Fibroblast of the conjunctiva (primary cell): ENCODE measurements at places on chromosomes 13 and 19.
A peak's percentile ranks its signal among the peaks of the same experiment; 100 is the strongest.

- no peak for DNase-seq
Observed at GRCh38 chr13:69485991-69486592, 621.5 kb upstream of the ATXN8OS start.

DNA sequence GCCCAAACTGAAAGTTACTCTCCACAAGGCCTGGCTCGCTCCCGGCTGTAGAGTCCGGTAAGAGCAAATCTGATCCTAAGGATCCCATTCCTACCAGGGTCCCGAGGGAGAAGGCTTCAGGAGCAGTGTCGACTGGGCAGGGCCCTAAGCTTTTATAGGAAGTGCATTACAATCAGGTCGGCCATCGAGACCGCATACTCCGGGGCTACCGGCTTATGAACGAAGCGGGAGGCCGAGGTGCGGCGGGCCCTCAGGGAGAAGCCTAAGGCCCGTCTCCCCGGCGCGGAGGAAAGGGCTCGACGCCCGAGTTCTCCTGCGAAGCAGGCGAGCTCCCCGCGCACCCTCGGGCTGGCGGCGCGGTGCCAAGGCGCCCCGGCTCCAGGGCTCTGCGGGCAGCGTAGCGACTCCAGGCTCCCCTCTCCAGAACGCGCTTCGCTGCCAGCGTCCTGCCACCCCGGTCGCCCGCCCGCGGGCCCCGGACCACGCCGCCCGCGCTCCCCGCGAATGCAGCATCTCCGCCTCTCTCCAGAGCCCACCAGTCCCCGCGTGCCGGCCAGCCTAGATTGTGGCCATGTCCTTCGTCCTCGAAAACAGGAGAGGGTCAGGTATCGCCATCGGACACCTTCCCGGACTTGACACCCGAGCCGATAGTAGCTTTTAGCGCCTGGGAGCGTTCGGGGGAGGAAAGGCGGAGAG, 1.4 kb downstream of the EFNB2 start:
- DNase-seq, result no peak

GRCh38 chr13:67062160-67062559, 168.0 kb downstream of the PCDH9 start:
- DNase-seq, result no peak

DNA sequence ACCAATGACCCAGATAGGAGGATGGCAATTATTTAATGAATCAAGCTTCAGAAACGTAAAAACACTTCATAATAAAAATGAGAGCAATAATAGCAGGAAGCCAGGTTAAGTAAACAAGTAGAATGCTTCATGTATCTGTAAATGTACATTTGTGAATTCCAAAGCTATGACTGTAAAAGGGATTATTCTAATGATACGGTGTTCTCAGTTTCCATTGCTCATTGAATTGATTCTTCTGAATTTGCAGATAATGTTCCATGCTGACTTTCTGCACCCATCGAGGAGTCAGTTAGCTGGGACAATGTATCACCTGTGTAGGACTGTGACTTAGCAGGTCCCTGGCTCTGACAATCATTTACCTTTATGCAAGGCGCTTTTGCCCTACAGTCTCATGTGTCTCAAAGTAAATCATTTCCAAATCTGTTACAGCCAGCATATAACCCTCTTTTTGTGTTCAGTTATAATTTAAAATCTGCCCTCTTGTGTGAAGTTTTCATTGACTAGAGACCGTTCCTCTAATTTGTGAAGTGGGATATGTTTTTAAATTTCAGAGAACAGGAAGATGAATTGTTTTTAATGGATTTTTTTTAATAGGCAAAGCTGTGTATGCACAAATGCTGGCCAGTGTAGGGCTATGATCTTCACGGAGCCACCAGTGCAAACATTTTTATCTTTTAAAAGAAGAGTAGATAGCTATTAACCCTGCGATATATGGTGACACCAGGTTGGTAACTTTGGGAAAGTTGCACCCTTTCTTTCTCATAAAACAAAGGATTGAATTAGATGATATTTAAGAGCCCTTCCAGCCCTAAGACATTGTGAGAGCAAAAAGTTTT, 267.1 kb downstream of the KLF5 start:
- no peak for DNase-seq

DNA sequence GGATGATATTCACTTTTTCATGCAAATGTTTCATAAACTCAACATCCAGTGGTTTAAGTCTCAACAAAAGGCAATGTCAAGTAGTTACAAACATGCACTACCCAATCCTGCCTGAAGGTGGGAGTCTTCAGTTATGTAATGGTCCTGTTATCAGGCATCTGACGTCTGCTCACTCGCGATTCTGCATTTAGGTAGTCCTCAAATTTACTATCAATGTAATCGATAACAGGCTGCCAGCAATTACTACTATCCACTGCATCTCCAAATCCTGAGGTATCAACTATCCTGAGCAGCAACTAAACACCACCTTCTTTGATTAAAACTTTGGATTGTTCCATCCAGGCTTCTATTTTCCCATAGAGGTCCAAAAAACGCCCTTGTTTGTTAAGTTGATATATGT, 51.2 kb downstream of the NLRP12 start:
- peak; percentile 31 for DNase-seq

DNA sequence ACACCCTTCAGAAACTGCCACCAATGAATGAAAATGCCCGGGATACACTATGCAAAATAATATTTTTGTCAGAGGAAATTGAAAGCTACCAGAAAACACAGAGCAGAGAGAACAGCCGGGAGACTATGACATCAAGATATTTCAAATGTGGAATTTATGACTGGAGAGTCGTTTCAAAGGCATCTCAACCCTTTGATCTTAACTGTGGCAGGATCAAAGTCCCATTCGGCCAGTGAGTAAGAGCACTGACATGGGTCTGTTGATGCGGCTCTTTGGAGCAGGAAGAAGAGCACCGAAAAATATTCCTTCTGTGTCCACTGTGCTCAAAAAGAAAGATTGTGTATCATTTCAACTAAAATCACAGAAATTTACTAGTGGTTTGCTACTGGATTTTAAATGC, 201.9 kb downstream of the RFC3 start:
- no peak for DNase-seq

DNA sequence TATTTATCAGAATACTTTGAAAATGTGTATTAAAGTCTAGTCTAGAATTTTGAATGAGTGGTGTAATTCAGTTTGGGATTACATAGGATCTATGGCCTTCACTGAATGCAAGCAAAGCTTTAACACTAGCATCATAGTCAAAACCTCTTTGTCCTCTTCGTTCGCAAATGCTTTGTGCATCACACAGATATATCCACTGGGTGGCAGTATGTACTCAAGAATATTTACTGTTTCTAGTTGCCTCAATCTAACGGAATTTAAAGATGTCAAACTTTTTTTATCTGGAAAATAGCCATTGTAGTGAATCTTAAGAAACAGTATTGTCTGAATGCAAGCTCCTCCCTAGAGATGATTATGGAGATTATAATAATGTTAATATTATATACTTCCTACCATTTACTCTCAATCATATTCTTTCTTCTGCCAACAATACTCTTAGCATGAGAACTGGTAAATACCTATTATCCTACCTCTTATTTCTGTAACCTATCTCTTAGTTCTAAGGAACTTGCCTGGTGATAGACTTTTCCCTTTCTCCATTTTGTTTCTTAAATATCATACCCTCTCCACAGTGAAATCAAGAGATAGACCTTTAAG, 25.8 kb downstream of the LACC1 start:
- peak; percentile 55 for DNase-seq

DNA sequence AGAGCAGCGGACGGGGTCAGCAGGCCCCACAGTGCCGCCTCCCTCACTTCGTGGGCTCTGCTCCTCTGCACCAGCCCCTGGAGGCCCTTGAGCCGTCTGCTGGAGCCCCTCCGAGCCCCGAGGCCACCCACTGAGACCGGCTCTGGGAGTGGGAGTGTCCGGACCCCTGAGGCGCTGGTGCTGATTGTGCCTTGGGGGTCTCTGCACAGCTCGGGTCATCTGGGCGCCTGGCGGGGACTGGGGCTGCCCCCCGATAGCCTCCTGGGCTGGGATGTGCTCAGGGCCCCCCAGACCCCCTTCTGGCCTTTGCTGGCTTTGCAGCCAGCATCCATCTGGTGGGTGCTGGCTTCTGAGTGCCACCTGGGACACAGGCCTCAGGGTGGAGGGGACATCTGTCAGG, 15.4 kb downstream of the CBARP start:
- no peak for DNase-seq

DNA sequence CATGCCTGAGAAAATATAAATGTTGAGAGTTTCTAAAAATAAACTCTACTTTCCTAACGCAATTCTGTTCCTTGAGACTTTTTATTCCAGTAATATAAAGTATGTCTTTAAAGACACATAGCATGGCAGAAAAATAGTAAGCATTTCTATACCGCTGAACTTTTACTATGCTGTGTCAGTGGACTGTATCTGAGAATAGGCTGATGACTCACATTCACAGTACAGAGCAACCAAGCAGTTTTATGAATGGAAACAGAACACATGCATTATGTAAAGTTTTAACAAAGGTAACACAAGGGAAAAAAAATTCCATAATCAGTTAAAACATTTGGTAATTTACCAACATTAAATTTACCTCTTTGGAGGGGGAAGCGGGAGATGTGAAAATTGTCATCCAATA, 38.4 kb downstream of the ZDHHC20 start:
- DNase-seq, result no peak

- no peak for DNase-seq
Observed at GRCh38 chr19:2711172-2711874, 8.8 kb upstream of the GNG7 start.

GRCh38 chr13:31209841-31210210, 10.1 kb downstream of the B3GLCT start:
- DNase-seq, result no peak

DNA sequence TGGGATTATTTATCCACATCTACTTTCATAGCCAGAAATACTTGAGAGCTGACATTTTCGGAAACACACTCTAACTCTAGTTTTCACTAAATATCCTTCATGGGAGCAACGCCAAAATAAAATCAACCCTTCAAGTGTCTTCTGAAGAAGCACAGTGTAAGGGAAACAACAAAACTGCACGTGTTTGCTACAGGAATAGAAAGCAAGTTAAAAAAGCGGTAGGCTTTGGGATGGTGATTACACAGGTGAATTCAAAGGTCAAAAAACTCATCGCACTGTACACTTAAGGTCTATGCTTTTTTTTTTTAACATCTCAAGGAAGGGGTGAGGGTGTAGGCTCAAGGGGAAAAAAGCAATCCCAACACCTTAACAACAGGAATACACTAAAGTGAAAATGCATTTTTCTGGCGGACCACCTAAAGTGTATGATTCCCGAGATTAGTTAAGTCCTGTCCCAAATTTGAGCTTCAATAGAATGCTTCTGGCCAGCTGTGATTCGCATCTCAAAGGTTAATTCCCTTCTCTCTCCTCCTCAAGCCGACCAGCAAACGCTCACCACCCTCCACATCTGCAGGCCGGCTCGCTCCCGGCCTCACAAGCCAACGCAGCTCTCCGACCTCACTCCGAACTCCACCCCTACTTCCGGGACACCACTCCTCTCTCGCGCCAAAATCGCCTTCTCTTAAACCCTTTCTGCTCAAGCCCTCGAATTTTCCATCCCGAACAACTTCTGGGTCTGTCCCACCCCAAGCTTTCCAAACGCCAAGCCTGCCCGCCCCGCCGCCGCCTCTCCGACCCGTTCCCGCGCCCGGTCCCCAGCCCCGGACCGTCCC, 1.1 kb downstream of the ARGLU1 start:
- DNase-seq, result peak; percentile 29

GRCh38 chr13:110627351-110627750, 12.0 kb downstream of the NAXD start:
- DNase-seq, result no peak

DNA sequence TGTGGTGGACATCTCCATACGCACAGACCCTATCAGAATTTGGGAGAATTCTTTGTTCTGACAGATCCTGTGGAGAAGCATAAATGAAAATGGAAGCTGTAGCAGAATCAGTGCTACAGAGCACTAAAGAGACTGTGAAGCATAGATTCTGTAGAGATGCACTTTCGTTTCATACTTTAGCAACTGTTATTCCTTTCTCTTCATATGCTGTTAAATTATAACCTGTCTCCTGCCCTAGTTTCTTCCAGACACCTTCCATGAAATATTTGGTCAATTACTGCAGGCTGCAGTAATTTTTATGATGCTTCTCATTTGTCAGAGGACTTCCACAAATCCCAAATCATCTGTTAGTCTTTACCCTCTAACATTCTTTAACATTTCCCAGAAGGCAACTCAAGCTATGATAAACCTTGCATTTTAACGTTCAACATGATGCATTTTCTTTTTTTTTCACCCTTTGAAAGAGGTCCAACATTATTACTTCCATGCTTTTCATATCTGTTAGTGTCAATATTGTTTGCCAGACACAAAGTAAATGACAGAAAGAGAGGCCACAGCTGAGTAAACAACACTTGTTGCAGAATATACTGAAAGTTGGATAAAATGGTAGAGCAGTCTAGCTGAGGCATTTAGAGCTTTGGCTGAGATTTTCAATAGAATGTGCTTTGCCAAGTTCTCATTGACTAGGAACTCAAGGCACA, 412.7 kb downstream of the LMO7 start:
- no peak for DNase-seq

GRCh38 chr13:48126944-48127830, 32.3 kb upstream of the MED4 start:
- peak; percentile 48 for DNase-seq

DNA sequence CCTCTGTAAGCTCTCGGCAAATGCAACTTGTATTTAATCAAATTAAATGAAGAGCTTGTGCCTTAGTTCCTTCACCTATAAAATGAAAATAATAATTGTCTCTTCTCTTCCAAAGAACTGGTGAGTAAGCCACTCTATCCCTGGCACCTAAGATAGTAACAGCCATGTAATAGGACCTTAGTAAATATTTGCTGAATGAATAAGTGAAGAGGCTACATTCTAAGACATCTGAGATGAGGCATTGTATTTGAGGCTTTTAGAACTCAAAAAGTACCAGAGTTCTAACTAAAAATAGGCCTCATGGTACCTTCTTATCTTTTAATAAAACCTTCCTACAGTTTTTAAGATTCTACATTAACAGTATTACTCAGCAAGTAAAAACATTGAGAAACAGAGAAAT, 17.3 kb upstream of the DCLK1 start:
- DNase-seq, result no peak

- no peak for DNase-seq
Observed at GRCh38 chr19:10516671-10517286, 468 bp downstream of the S1PR5 start.

DNA sequence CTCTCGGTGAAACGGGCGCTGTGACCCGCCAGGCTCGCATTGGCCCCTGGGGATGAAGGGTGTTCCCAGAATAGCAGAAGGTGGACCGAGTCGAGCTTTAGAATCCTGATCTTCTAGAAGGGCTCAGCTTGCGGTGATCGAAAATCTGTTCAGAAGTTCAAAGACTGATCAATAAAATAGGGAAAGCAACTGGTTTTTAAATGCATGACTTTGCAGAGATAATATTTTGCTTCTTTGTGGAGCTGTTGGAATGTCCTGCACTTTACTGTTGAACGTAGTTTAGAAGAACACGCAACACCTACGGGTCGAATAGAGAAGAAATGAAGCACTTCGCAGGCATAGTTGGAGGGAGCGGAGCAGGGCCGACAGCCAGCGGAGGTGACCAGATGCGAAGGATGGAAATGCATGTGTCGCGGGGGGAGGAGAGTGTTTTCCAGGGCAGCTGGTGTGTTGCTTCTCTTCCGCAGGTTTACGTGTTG, 766 bp downstream of the CEBPG start:
- DNase-seq, result no peak

GRCh38 chr13:45178349-45179162, 22.3 kb downstream of the KCTD4 start:
- peak; percentile 56 for DNase-seq
